ENCODE measurements at places on chromosomes 1 and 21.

GRCh38 chr1:85606414-85606800 is 25.8 kb downstream of the CCN1 start:
- no peak for DNase-seq

DNA sequence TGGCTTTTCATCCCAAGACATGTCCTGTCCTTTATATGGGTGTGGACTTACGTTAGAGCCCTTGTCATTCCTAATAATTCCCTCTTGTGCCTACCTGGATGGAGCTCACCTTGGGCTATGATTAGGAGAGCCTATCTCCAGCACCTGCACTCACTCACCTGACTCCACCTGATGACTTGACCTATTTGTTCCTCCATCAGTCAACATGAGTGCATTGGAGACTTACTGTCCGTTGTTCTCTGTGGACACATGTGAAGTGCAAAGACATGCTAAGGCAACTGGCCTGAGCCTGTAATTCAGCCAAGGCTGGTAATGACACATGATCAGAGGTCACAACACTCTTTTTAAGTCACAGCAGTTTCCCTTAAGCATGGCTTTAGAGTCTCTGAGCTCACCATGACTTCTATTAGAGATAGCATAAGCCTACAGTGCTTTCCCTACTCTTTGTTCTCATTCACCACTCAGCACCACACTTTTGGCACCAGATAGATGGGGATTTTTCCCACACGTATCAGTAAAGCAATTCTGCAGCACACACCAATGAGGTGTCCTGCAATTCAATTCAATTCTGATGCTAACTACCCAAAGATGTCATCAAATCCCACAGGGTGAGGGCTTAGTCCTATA is 9.4 kb downstream of the KCNE1 start:
- no peak for DNase-seq

- no peak for DNase-seq
Observed at GRCh38 chr21:43306911-43307676, 119.8 kb downstream of the SIK1 start.

- no peak for DNase-seq
Observed at GRCh38 chr1:186653312-186653711, 26.9 kb downstream of the PTGS2 start.

DNA sequence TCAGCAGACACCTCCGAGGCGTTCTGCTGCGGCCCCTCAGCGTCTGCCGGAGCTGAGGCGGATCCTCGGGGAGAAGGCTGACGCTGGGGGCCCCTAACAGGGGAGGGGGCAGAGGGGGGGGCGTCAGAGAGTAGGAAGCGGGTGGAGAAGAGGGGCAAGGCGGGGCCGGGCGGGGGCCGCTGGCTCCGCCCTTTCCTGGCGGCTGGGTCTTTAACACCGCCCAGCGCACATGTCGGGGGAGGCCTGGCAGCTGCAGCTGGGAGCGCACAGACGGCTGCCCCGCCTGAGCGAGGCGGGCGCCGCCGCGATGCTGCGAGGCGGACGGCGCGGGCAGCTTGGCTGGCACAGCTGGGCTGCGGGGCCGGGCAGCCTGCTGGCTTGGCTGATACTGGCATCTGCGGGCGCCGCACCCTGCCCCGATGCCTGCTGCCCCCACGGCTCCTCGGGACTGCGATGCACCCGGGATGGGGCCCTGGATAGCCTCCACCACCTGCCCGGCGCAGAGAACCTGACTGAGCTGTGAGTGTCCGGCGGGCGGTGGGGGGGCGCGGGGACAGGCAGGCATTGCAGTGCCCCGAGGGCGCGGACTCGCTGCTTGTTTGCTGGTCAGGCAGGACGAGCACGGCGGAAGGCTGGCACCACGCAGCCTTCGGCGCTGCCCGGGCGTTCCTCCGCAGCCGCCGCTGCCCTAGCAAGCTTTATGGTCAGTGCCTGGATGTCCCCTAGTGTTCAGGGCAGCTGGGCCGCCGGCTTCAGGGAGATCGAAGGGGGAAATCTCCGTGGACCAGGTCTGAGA is at the start of gene NTRK1:
Gene NTRK1 (plus strand): TSS at position 238 of the 796 bp plus-strand sequence. CDS start 70 bp downstream, at position 308.
- DNase-seq, result peak; percentile 67

GRCh38 chr1:60281360-60281932 is 207.9 kb upstream of the C1orf87 start:
- peak; percentile 55 for DNase-seq

- DNase-seq, result no peak
Observed at GRCh38 chr21:31941694-31942093, 68.9 kb downstream of the HUNK start.

GRCh38 chr1:119080586-119080985 is 59.9 kb downstream of the WARS2 start:
- no peak for DNase-seq

DNA sequence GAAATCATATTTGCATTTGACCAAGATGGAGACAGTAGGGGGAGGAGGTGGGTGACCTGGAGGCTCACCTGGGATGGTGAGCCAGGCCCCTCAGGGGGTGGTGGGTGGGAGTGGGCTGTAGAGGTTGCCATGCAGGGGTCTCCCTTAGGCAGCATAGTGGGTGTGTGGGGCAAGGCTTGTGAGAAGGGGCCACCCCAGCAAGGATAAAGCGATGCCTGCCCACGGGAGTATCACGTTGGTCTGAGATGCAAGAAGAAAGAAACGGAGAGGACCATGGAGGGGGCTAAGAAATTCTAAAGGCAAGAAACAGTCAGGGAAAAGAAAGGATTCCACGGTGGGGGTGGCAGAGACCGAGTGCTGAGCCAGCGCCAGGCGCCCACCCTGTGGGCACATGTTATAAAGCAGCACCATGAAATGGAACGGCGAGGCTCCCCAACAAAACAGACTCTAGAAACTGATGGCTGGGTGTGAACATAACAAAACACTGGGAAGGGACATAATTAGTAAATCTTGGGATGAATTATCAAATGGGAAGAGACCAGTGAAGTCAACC is 11.7 kb upstream of the C2CD2 start:
- DNase-seq, result no peak

DNA sequence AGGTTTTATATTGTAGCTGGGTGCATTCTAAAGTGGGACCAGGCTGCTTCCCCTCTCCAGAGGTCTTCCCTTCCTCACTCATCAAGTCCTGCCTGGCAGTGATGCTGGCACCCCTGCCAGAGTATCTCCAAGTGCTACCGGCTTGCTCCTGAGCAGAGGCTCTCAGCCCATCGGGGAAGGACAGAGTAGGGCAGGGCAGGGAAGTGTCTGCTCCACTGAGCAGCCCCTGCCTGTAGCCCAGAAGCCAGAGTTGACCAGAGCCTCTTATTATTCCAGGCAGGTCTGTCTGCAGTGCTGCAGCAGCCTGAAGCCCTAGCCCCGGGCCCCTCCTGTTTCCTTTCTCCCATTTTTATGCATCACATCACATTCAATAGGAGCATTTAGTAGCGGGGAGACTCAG is 51.1 kb downstream of the ATP2B4 start:
- DNase-seq, result no peak

GRCh38 chr1:172480431-172480830 is 36.6 kb upstream of the PIGC start:
- DNase-seq, result no peak

GRCh38 chr1:145962157-145963102 is 1.9 kb downstream of the ANKRD34A start:
- DNase-seq, result peak; percentile 53
